ENCODE measurements at places on chromosomes 2 and 18.

DNA sequence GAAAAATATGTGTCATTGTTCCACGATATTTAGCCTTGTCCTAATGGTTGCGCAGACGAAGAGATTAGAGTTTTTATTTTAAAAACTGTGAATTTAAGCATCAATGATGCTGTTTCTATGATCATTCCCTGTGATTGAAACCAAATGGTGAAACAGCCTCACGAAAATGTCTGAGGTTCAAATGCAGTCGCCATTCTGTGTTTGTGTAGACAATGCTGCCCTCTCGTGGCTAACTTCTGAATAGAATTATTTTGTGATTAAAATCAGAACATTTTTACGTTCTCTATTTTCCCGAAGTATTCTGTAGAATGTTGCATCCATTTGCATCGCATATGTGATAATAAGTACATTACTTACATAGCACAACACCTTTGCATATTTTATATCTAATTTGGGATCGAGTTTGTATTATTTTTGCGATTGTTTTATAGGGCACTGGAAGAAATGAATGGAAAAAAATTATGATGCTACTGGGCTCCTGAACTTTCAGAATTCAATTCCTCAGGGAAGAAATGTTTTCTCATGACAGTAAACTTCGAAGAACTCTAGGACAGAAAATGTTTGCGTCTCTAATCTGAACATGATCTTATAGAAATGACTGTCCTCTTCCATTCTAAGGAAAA, 54.8 kb upstream of the CREB1 start:
- DNase-seq, result no peak

GRCh38 chr2:88530081-88530480, 77.6 kb upstream of the FOXI3 start:
- DNase-seq, result no peak

DNA sequence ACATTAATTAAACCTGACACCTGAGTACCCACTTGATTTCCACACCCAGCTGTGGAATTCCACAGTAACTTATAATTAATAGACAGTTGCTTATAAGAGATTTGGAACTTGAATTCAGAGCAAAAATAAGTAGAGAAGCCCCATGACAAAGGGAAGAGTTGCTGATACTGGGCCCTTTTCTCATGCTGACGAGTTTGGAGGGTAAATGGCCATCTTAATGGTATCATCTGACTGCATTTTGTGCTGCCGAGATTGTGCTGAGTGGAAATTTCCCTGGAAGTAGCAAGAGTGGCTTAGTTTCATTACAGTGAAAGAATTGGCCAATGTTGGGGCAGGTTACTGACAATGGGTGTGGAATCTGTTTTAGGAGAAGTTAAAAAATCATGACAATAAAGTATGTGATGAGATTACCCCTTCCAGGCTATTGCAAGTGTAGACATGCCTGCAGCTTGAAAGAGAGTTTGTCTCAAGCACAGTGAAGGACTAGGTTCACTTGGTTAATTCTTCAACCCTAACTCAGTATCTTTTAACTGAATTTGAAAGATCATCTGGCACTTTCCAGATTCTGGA, 49.9 kb downstream of the VSNL1 start:
- DNase-seq, result no peak

DNA sequence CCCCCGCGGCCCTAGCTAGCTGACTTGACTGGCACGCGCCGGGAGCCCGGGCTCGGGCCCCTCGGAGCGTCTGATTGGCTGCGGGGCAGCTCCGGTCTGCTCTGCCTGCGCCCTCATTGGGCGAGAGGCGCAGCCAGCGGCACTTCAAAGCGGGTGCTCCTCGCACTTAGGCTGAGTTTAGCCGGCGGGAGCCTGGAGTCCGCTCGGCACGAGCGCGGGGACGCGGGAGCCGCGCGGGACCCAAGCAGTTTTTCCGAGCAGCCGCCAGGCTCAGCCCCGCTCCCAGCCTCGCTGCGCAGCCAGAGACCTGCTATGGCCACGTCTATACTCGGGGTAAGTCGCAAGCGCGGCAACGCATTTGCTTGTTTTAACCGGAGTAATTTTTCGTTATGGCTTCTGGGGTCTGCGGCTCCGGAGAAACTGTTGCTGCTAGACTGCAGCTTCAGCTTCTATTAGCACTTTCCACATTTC, at the start of gene SP9:
SP9 (plus strand) TSS at position 174 of the 471 bp plus-strand sequence; CDS start at position 313, 139 bp downstream.
- no peak for DNase-seq

DNA sequence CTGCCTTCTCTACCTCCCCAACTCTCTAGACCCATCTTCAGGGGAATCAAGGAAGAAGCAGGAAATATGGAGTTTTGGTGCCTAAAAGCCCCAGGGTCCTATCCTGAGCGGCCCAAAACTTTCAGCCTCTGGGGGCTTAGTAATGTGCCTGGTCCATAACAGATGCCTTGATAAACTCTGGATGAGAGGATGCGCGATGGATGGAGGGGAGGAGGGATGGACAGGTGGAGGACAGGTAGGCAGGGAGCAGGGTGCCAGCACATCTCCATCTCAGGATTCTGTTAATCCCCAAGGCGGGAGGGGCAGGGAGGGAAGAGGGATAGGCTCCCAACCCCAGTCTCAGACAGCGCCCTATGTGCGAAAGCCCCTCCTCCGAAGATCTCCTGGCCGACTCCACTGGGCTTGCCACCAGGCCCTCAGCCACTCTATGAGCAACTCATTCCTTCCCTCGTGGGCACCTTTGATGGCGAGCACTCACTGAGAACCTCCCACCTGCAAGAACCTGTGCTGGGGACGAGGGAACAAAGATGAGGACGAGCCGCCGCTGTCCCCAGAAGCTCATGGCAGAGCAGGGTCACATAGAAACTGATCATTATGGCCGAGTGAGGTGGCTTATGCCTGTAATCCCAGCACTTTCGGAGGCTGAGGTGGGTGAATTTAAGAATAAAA, 23.1 kb downstream of the HS1BP3 start:
- DNase-seq, result no peak

DNA sequence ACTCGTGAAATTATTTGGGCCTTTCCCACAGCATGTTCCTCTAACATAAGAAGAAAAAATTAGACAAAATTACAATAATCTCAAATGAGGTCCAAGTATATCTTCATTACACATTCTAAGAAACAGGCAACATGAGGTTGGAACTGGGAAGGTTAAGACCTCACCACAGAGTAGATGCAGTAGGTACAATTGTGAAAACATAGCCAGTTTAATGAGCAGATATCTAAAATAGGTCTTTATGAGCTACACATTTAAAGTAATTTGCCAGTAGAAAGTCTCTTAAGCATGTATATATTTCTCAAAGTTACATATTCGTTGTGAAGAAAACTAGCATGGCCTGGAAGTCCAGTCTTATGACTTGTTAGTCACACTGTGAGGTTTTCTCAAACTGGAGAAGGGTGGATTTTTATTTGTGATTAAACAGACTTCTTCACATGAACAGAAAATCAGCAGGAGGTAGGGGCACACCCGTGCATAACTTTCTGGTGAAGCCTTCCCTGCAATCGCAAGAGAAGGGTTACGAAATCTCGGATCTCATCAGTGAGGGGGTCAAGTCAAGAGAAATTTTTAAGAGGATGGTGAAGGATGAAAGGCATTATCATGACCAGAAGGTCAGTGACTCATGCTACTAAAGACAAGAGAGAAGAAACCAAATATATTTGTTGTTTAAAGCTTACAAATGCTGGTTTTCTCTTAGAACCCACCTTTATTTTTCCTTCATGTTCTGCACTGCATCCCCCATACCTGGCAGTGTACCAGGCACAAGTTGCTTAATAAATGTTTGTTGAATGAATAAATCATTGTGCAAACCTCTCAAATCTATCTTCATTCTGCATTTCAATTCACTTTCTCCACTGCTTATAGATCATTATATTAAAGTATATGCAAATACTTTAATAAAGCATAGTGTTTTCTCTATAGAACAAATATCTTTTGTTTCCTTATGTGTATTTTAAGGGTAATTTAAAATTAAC, 5.1 kb upstream of the RAB27B start:
- DNase-seq, result no peak

DNA sequence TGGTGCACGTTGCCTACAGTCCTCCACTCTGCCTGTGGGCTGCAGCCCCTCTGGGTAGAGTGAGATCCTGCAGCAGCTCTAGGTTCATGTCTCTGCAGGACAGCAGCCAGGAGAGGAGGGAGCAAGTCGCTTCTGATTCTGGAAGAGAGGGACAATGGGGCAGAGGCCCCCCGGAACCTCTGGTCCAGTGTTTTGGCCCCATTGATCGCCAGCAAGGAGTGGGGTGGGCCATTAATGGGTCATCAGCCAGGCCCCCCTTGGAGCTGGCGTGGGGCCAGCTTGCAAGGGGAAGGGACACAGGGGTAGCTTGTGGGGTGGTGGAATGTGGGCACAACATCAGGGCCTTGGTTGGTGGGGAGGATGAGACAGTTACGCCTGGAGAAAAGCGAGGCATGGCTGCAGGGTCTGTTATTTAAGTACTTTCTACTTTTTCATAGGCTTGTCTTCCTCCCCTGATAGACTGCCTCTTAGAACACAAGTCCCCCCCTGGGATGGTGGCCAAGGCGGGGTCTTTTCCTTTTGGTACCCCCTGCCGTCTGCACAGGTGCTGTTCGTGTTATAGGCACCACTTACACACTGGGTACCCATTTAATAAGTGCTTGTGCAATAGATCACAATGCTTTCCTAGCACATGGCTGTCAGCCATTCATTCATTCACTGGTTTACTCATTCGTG, 44.6 kb downstream of the INHBB start:
- no peak for DNase-seq

- no peak for DNase-seq
Measured at GRCh38 chr2:237714690-237715458, 83.7 kb upstream of the RBM44 start.

DNA sequence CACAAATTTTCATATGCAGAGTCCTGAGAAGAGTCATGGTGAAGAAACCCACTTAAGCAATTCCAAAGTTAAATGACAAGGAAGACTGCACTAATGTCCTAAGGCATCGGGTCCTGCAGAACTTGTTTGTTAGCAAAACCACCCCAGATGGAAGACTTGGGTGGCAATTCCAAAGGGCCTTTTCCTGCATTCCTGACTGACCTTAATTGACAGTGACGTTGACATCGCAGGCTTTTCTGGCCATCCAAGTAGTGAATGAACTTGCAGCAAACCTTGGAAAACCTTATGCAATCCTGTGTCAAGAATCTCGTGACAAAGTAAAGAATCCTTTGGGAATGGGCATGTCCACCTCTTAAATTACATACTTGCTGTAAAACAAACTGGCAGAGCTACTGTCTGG, 112.5 kb upstream of the SH3BP4 start:
- DNase-seq, result no peak

- no peak for DNase-seq
Measured at GRCh38 chr2:239253701-239254436, 147.0 kb downstream of the HDAC4 start.

- no peak for DNase-seq
Measured at GRCh38 chr18:57846258-57846657, 43.1 kb upstream of the ATP8B1 start.

GRCh38 chr2:226791056-226791486, 8.5 kb downstream of the IRS1 start:
- DNase-seq, result no peak

GRCh38 chr18:63160172-63160995, 159.2 kb downstream of the BCL2 start:
- no peak for DNase-seq

GRCh38 chr2:16625759-16626158, 39.9 kb downstream of the CYRIA start:
- DNase-seq, result no peak

DNA sequence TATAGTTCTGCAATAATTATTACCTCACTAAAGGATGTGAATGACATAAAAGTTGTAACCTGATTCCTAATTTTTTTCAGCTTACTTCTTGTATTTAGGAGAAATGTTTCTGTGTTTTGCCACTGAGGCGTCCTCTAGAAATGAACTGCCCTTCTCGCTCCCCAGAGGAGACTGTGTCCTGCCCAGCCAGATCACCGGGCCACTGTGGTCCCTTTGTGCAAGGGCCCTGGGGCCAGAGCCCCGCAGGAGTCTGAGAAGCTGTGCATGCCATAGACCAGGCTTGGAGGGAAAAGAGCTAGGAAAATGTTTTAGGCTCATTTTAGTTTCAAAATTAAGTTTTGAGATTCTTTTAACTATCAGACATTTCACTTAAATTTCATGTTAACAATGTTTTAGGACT, 31.1 kb upstream of the LDLRAD4 start:
- DNase-seq, result no peak

GRCh38 chr2:25088817-25089516, 47.1 kb downstream of the EFR3B start:
- DNase-seq, result no peak

DNA sequence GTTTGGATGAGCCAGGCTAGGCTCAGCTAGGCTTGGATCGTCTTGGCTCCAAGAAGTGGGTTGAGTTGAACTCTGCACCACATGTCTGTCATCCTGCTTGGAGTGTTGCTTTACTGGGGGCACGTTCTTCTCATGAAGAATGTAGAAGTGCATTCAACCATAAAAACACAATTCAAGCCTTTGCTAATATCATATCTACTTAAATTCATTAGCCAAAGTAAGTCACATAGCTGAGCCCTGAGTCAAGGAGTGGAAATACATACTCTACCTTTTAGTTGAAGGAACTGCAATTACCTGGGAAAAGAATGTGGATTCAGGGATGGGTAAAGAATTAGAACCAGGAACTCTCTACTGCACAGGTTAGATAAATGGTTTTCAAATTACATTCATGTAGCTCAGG, 360.4 kb upstream of the KCNH7 start:
- no peak for DNase-seq

- no peak for DNase-seq
Measured at GRCh38 chr2:168169097-168169745, 78.2 kb downstream of the STK39 start.

DNA sequence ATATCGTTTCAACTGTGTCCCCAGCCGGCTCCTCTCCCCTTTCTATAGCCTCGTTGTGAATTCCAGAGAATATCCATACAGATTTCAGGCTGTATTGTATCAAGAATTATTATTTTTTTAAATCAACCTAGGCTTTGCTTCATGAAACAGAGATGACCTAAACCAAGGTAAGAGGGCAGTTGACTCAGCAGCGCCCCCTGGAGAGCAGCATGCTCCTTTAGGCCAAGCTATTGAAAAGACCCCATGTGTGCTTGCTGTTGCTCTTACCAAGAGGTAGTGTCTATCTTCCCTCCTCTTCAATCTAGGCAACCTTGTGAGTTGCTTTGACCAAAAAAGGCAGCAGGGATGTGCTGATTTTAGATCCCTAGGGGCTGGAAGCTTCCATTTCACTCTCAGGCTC, 426.7 kb upstream of the SMIM21 start:
- DNase-seq, result no peak

DNA sequence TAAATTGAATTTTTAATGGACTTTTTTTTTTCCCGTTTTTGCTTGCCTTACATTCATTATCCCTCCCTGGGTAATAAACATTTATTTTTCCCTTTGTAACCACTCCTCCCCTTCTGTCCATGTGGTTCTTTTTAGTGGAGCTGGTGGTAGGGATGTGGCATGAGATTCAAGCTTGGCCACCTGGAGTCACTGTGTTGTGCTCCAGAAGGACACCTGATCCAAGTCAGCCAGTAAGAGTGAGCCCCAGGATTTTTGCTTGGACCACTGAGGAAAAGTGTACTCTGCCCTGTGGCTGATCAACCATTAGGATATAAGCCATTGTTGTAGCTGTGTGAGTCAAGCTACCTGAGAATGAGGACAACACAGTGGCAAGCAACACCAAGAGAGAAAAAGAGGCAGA, 11.1 kb upstream of the ACTR3 start:
- DNase-seq, result no peak

- no peak for DNase-seq
Measured at GRCh38 chr2:9952856-9953503, 1.5 kb downstream of the GRHL1 start.
